Activated T-cell treated with anti-CD3 and anti-CD28 coated beads, Interleukin-2, amount 50 U/mL, for 48 hours (primary cell): ENCODE measurements at places on chromosomes 1 and 21.
A peak's percentile ranks its signal among the peaks of the same experiment; 100 is the strongest.

- no peak for DNase-seq
These were observed 190.5 kb downstream of the PTPRU start for GRCh38 chr1:29426701-29427279.

- peak; percentile 48 for DNase-seq
These were observed 140.1 kb upstream of the FMN2 start for GRCh38 chr1:239951511-239952140.

DNA sequence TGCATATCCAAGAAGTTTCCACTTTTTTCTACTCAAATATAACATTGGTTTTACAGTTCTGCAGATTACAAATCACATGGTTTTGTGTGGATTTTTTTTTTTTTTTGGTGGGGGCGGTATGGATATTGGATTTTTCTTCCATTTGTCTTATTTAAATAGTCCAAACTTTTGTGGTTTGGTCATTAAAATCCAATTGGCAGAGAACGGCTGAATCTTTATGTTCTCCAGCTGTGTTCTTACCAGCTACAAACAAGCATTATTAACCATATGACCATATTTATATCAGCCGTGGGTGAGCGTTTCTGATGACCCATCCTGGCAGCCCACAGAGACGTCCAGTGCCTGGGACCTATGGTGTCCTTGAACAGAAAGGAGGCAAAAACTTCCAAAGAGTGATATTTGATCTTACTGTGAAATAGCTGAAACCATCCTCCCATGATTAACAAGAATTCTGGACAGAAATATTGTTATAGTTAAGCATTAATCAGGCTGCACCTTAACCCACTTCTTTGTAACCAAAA is 200.4 kb downstream of the LYPLAL1 start:
- no peak for DNase-seq

GRCh38 chr1:197675583-197676208 is 99.6 kb downstream of the DENND1B start:
- no peak for DNase-seq

- no peak for DNase-seq
These were observed 42.2 kb downstream of the KCNK1 start for GRCh38 chr1:233656032-233656635.

DNA sequence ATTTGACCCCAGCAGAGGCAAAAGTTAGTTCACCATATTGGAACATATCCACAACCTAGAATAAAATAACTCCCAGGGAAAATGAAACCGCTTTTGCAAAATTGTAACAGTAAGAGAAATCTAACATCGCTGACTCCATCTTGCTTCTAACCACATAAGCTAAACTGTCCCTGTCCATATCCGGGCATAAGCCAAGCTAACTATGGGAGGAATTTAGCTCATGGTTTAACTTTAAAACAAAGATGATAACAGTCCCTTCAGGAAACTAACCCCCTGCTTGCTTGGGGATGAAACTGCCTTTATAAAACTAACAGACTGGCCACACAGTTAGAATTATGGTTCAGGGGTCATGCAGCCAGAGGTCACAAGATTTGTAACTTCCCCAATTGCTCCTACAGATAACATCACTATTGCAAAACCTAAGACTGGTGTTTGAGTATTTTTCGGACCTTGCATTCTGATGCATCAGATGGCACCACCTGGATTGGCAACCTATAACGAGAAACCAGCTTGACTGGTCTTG is 46.3 kb downstream of the TESK2 start:
- DNase-seq = no peak

DNA sequence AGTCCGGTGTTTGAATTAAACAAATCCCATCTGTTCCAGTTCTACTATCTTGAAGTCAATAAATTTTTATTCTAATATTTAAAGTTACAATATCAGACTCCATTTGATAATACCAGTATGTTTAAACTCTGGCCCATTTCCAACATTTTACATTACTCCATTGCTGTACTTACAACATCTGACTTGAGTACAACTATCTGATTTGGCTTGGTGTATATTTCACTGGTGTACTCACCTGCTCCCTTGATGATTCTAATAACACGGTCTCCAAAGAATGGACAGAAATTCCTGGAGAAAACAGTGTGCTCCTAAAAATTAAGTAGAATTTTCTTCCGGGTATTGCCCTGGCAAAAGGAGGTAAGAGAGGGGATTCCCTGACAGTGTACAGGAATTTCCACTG is 680.5 kb upstream of the ADAMTS5 start:
- no peak for DNase-seq

- no peak for DNase-seq
These were observed 103.3 kb upstream of the KCNK2 start for GRCh38 chr1:214979191-214979590.

GRCh38 chr1:56557746-56558145 is 21.6 kb downstream of the PLPP3 start:
- DNase-seq = no peak
